ENCODE measurements at places on chromosomes 12 and 14.
A peak's percentile ranks its signal among the peaks of the same experiment; 100 is the strongest.

DNA sequence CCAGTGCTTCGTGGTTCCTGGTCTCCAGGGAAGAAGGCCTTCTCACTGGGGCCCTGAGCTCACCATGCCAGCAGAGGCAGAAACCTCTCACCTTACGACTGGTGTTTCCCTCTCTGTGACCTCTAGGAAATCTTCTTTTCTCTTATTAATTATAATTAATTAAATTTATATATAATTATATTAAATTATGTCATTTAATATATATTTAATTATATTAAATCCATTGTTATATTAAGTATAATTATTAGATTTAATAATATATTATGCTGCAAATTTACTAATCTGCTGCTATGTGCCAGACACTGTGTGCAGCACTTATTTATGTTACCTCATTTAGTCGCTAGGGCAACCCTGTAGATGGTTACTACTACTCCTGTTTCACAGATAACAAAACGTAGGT, 70.3 kb upstream of the MBIP start:
- DNase-seq: no peak

DNA sequence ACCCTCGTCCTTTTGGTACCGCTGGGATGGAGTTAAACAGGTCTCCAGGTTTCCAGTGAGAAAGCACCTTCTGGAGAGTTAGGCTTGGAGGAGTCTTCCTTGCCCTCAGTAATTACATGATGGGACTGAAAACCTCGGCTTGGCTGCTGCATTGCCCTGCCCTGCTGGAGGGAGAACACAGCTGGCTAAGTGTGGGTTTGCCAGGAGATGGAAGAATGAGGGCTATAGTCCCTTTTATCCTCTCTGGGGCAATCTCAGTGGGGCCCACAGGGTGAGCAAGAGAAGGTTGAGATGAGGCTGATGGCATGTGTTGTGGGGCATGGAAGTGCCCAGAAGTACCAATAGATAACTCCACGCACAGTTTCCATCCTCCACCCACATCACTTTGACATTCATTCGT, 23.2 kb upstream of the MEG3 start:
- DNase-seq: no peak

- no peak for DNase-seq
Measured at GRCh38 chr12:64660237-64661018, 50.1 kb downstream of the RASSF3 start.

GRCh38 chr12:57717131-57717530, 21.4 kb downstream of the AGAP2 start:
- DNase-seq: no peak

DNA sequence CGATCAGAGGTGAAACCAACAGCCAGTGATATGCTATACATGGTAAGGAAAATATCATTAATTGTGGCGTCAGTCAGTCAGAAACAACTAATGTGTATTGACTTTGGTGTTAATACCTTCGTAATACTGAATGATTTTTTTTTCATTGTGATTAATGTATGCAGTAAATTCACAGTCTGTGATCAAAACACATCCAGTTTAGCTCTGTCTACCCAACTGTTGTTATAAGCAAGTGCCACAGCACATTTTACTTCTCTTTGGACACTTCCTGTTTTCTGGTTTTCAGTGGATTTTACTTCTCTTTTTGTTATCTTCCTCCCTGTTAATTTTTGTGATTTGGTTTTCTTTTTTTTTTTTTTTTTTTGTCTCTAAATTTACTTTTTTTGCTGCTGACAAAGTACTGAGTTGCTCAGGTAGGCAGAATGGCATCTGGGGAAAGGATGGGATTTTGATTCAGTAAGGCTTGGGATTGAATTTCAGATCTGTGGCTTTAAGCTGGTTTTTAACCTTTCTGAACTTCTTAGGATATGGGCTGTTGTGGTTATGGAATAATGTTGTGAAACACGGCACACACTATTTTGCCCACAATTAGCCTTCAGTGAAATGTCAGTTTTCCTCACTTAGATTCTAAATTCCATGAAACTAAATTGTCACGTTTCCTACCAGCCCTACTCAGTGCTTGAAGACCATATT, 604 bp downstream of the GLIPR1 start:
- DNase-seq: no peak

GRCh38 chr12:59069516-59069915, 149.2 kb upstream of the LRIG3 start:
- no peak for DNase-seq

DNA sequence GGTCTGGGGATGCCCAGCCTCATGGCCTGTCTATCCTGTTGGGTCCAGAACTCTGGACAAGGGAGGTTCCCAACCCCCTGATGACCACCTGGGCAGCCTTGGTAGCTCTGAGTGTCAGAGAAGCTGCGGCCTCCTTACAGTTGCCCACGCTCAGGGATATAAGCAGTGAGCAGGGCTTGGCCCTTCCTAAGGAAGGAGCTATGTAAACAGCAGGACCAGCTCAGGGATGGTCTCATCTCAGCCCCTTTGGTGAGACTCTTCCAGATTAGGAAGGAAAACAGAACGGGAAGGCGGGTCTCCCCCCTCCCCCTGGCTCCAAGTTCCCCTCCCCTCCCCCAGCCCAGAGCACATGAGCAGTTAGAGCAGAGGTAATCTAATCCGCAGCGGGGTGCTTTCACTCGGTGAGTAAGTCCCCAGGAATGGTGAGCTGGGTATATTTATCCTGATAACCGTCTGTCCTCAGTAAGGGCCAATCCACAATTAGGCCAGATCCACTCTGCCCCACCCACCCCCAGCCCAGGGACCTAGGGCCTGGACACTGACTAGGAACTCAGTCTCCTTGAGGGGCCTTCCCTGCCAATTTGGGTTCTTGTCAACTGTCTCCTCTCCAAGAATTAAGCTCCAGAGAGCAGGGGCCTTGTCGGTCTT, 29.5 kb upstream of the RPLP0 start:
- DNase-seq: peak; percentile 95

DNA sequence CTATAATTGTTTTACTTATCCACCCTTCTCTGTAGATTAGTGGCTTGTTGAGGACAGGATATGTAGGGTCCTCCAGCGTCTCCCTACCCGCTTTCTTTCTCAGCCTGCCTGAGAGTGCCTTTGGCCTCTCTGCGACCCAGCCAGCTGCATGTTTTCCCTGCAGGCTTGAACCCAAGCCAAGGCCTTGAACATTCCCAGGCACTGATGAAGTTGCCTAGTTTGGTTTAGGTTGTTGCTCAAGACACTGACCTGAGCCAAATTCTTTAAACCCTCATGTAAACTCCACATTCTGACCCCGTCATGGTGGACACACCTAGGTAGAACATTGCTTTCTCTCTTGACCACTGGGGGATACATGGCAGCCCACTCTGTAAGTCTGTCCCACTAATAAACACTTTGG, 33.4 kb upstream of the TXNRD1 start:
- DNase-seq: peak; percentile 96

DNA sequence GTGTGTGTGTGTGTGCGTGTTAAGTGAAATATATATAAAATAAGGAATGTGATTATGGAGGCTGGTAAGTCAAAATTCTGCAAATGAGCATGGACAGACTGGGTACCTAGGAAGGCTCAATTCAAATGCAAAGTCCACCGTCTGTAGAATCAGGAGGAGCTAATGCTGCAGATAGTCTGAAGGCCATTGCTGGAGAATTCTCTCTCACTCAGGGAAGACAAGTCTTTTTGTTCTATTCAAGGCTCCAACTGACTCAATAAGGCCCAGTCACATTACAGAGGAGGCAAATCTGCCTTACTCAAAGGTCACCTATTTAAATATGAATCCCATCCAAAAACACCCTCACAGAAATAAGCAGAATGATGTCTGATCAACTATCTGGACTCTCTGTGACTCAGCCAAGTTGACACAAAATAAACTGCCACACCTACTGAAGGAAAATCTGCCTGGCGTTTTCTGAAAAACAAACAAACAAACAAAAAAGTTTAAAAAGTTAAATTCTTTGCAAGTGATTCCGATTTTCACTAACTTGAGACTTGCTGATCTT, 684 bp upstream of the KLRF2 start:
- DNase-seq: no peak

DNA sequence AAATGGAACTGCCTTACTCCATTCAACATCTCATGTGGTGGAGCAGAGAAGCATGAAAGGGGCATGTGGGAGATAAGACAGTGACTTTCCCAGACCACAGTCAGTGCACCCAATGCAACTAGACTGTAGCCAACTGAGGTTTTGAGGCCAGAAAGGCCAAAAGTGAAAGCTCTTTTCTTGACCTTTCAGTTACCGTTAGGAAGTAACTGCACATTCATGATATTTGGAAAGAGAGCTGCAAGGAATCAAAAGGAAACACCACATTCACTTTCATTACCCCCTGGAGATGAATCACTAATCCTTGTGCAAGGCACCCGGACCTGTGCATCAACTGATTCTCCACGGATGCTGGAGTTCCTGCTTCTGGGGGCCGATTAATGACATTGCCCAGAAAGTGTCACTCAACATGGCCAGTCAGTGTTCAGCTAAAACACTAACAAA, 72.9 kb upstream of the ELK3 start:
- DNase-seq: no peak
